ENCODE measurements at places on chromosomes 4 and X. TPM values are rescaled to one million over a fixed set of nuclear protein-coding genes. Genes with fewer than 3 reads are reported as not detected.

Gene REPS2
- 7.4 TPM for total RNA-seq

Gene MTNR1A
- not detected for total RNA-seq

Gene ZFYVE28
- 56.4 TPM for total RNA-seq

DNA sequence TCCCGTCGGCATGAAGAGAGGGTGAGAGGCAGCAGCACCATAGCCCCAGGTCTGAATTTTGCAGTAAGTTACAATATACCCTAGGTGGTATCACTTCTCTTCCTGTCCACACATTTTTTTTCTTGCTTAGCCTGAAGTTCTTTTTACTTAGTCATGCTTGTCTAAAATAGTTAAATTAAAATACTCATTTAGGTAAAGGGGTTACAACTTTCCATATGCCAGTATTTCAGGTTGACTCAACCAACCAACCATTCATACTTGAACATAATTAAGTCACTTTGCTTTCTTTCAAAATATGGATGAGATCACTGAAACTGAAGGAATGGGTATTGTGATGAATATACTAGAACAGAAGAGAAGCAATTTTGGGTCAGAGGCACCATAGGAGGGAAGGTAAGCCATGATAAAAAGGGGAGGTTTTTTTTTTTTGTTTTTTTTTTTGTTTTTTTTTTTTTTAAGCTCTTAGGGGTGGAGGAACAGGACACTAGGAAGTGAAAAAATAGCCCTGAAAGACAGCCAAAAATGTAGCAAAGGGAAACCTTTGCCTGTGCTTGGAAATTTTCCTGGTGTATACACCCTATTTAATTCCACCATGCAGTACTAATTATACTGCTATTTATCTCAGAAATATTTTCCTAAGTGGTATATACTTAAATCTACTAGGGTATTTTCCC is 41.8 kb downstream of the RPS6KA3 start:
- no peaks in the 10 kb centered on the region for H3K36me3 ChIP-seq
- H3K4me3 ChIP-seq: no peak overlapping the region
- H3K27ac ChIP-seq: no peak overlapping the region
- H3K27me3 ChIP-seq: no peaks in the 10 kb centered on the region
- DNase-seq: no peak

DNA sequence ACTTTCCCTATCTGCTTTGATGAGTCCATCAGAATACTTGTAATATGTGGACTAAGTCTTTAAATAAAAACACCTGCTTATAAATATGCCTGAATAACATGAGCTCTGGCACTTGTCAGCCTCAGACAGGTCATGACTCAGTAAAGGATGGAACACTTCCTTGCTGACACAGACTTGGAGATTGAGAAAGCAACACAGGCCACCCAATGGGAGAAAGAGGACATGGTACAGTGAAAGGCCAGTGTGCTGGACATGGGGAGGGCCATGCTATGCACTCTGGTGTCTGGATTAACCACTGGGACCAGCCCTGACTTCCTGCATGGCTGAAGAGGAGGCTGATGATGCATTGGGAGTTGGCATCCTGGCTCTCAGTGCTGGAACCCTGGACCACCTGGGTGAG is 149.5 kb downstream of the DHRSX start:
- no peak overlapping the region for H3K4me3 ChIP-seq
- no peak overlapping the region for H3K27ac ChIP-seq
- no peaks in the 10 kb centered on the region for H3K27me3 ChIP-seq
- no peaks in the 10 kb centered on the region for H3K4me1 ChIP-seq
- no peak for DNase-seq

DNA sequence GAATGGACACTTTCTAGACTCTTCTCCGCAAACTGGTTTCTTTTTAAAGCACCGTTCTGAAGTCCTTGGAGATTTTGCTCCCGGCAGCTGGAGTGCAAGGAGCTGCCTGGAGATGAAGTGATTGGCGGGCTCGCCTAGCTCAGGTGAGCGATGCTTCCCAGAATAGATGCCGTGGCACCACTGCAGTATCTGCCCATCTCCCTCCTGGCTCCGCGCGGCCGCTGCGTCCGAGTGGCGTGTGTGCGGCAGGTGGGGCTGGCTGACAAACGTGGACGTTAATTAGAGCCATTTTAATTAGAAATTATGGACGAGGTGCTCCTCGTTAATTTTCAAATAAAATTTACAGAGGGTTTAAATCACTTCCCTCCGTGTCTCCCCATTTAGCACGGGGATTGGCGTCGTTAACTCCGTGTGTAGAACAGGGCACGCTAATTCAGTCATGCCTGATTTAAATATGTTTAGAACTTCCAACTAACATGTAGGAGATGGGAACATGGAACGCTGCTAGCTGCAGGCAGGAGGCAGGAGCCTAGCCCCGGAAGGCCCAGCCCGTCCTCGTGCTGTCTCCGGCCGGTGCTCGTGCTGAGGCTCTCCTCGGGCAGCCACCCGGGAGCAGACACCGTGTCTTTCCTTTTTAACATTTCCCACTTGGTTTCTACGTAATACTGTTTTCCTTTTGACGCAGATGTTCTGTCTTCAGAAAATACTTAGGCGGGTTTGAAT is 11.6 kb downstream of the UVSSA start:
- DNase-seq: no peak
- no peak overlapping the region for H3K27ac ChIP-seq
- no peak overlapping the region for H3K4me3 ChIP-seq
- H3K36me3 ChIP-seq: no peaks in the 10 kb centered on the region
- no peaks in the 10 kb centered on the region for H3K4me1 ChIP-seq
- H3K27me3 ChIP-seq: no peaks in the 10 kb centered on the region

DNA sequence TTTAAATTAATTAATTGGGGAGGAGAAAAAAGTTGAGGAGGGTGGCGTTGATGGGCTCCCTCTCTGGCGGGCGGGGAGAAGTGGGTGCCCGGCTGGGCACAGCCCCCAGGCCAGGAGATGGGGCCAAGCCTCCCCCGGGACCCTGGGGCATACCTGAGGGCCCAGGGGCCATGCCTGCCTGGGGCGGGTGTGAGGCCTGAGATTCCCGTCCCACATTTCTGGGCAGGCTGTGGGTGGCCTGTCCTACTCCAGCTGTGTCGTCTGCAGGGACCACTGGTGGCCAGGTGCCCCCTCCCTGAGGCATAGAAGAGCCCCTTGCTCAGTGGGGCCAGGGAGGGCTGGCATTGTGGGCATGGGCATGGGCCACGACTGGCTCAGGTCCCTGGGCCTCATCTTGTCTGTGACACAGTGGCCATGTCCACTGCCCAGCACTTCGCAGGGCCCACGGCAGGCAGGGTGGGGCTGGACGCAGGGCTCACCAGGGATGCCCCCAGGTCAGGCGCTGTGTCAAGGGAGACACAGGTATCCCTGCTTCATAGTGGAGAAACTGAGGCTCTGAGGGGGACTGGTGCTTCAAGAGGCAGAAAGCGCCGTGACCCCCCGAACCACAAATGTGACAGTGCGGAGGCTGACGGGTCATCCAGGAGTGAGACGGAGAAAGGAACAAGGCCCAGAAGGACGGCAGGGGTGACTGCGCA is 60.1 kb downstream of the FAM53A start:
- H3K4me3 ChIP-seq: no peak overlapping the region
- no peak overlapping the region for H3K27ac ChIP-seq
- no peak for DNase-seq
- H3K36me3 ChIP-seq: no peaks in the 10 kb centered on the region
- H3K4me1 ChIP-seq: no peaks in the 10 kb centered on the region
- H3K27me3 ChIP-seq: no peaks in the 10 kb centered on the region

GRCh38 chrX:26146024-26146423 is 7.9 kb downstream of the MAGEB18 start:
- H3K4me3 ChIP-seq: no peak overlapping the region
- no peaks in the 10 kb centered on the region for H3K27me3 ChIP-seq
- DNase-seq: no peak
- H3K27ac ChIP-seq: no peak overlapping the region
- H3K36me3 ChIP-seq: no peaks in the 10 kb centered on the region
- H3K4me1 ChIP-seq: no peaks in the 10 kb centered on the region

DNA sequence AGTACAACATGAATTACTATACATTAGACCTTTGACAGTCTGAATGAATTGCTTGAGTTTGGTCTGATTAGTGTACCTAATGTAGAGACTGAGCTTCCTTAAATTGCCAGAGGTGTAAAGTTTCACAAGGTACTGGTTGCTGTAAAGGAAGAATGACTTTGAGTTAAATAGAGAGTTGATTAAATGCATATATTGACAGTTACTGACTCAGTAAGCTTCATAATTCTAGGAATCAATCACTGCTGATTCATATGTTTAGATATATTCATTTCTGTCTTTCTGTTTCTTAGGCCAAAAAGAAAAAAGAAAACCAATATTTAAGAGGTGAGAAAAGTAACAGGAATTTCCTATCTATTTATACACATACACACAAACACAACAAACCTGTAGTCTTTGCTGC is 16.2 kb upstream of the ART3 start:
- H3K27ac ChIP-seq: no peak overlapping the region
- H3K27me3 ChIP-seq: no peaks in the 10 kb centered on the region
- no peaks in the 10 kb centered on the region for H3K36me3 ChIP-seq
- H3K4me1 ChIP-seq: peaks cover 7% of the 10 kb centered on the region
- no peak for DNase-seq
